ENCODE measurements at places on chromosomes 3 and 15. TPM values are rescaled to one million over a fixed set of nuclear protein-coding genes. Genes with fewer than 3 reads are reported as not detected.

GRCh38 chr15:95698951-95699350 is 631.5 kb upstream of the NR2F2 start:
- DNase-seq, result no peak

GRCh38 chr3:141686466-141687291 is 51.4 kb upstream of the RNF7 start:
- peak; percentile 80 for DNase-seq

DNA sequence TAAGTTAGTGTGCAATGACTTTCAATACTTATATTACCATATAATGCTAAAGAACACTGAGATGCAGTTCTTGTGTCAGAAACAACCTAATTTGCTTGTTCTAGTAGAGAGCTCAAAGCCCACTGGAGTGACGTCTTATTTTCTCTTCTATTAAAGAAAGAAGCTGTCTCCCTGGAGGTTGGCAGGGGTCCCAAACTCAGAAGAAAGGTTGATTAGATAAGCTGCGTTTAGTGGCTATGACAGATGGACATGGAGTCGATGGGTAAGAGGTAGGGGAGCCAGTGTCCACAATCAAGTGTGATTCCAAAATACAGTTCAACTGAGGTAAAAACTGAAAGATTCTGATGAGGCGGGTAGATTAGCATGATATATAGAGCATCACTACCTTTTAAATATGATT is 363.6 kb downstream of the NLGN1 start:
- DNase-seq, result no peak

GRCh38 chr3:112979244-112979832 is 4.4 kb upstream of the CD200R1 start:
- DNase-seq, result no peak

- no peak for DNase-seq
Measured at GRCh38 chr3:37862903-37863815, 1.5 kb downstream of the CTDSPL start.

DNA sequence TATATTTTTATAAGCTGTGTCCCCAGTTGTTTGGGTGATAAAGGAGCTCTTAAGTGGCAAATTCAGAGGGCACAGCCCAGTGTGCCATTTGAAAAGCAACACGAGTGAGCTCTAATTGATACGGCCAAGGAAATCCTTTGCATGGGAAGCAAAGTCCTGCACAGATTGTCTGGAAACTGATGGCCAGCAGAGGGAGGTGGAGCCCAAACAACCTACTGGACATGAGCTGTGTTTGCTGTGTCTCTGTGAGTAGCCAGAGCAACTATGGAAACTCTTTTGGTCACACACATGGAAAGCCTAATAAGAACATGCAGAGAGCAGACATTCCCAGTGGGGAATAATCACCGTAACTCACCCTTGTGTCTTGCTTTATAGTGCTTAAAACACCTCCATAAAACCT is 24.4 kb downstream of the ONECUT1 start:
- DNase-seq, result no peak

- DNase-seq, result no peak
Measured at GRCh38 chr3:171712171-171712938, 97.9 kb downstream of the PLD1 start.

- no peak for DNase-seq
Measured at GRCh38 chr3:52715714-52716305, 9.9 kb downstream of the SPCS1 start.

DNA sequence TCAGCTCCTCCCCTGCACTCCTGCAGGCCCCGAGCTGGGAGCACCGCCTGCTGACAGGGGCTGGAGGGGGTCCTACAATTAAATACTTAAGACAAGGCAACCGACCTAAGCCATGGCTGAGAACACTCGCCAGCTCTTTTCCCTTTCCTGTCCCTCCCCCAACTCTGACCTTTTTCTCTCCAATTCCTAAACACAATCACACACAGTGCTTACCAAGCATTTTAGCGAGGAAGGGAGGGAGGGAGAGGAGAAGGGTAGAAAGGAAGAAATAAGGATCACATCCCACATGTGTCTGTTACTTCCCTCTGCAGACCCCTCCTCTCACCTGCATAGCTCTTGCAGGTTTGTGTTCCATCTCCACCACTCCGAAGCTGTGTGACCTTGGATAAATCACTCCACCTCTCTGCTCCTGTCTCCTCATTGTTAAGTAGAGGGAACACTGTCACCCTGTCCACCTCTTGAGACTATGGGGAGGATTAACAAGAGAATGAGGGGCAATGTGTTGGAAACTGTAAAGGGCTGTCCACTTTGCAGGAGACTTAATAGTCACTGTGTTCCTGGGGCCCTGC is 63.6 kb downstream of the CYP11A1 start:
- no peak for DNase-seq

DNA sequence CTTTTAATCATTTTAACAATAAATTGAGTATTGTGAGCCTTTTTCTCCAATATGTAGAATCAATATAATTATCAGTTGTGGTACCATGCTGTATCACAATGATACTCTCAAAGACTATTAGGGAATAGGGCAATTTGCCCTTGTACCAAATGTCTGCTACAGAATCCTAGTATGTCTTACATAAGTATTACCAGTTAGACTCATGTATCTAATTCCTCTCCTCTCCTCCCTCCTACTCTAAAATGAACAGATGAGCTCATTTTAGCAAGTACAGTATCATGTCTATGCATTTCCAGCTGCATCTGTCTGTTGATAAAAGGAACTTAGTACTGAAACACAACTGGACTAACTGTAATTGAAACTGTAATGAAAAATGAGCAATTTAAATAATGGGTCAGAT is 124.3 kb upstream of the ATP11B start:
- DNase-seq, result no peak

DNA sequence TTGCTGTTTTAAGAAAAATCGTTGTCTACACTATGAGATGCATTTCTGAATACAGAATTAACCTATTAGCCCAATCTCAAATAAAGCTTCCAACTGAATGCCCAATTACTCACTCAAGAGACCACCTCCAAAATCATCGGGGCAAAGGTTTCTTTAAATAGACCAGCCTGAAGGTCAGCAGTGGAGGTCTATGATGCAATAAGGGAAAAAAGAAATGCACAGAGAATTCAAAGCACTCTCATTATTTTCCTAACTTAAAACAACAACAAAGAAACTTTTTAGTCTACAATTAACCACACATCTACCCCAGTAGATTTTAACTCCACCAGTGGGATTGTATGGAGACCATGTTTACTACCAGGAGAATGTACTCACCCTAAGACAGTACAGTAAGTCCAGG is 657.7 kb upstream of the CCDC54 start:
- DNase-seq, result no peak

DNA sequence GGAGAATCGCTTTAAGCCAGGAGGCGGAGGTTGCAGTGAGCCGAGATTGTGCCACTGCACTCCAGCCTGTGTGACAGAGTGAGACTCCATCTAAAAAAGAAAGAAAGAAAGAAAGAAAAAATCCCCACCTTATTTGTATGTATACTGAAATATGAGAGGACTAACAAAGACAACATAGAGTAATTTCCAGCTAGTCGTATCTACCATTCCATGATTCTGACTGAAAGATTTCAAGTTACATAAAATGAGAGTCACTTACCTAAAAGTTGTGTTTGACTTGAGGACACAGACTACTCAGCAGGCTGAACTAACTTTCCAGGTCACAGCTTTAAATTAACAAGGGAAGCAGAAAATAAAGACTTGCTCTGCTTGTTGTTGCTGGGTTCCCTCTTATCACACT is 18.8 kb upstream of the PRKCI start:
- no peak for DNase-seq

GRCh38 chr3:149356630-149357029 is 20.8 kb downstream of the TM4SF1 start:
- no peak for DNase-seq

GRCh38 chr3:174158674-174159073 is 700.5 kb upstream of the NAALADL2 start:
- no peak for DNase-seq

GRCh38 chr15:74528876-74529275 is 12.1 kb upstream of the ARID3B start:
- DNase-seq, result no peak

DNA sequence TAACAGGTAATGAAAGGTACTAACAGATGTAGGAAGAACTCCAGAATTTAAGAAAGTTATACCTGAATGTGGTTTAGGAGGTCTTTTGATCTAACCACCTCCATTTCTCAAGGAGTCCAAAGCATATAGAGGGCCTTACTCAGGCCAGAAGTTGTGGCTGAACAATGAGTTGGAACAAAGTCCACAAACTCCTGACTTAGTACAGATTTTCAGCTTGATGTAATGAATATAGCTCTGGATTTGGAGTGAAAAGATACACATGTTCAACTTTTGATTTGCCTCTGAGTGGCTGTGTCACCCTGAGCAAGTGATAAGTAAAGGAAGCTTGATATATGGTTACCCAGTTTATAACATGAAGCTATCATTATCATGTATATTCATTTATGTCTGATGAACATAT is 390.1 kb downstream of the LPP start:
- no peak for DNase-seq

DNA sequence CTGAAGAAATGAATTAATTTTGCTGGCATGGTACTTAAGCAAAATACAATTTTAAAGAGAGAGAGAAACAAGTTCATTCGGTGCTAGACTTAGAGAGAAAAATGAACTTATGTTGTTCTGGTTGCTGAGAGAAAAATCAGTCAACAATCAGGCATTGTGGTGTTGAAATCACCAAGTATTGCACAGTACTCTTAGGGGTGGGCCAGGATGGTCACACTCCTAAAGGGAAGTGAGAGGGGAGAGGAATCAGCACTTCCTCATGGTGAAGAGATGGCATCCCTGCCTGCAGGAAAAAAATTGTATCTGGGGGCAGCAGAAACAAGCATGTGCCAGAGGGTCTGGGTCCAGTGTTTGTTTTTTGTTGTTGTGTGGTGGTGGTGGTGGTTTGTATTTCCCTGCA is 7.0 kb upstream of the DMXL2 start:
- DNase-seq, result peak; percentile 22

GRCh38 chr3:76664816-76665215 is 375.1 kb upstream of the ROBO2 start:
- DNase-seq, result no peak

- no peak for DNase-seq
Measured at GRCh38 chr15:55383687-55384086, 24.5 kb downstream of the CCPG1 start.

- DNase-seq, result peak; percentile 41
Measured at GRCh38 chr3:52091586-52092270, 35.4 kb upstream of the DUSP7 start.

- no peak for DNase-seq
Measured at GRCh38 chr15:35725353-35725752, 179.4 kb upstream of the DPH6 start.

- no peak for DNase-seq
Measured at GRCh38 chr3:166388321-166388720, 551.1 kb upstream of the BCHE start.

DNA sequence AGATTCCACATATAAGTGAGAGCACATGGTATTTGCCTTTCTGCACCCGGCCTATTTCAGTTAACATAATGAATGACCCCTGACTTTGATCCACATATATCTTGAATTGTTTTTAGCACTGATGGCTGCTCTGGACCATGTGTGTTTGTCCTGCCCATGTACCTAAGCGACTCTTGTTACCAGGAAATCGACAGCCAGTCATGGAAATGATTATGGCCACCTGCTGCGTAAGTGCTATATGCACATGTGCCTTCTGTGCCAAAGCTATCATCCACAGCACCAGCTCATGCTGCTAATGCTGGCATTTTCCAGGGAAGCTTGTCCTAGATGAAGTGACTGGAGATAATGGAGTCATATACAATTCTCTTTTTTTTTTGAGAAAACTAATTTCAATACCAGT is 103.7 kb downstream of the PEX5L start:
- DNase-seq, result no peak

DNA sequence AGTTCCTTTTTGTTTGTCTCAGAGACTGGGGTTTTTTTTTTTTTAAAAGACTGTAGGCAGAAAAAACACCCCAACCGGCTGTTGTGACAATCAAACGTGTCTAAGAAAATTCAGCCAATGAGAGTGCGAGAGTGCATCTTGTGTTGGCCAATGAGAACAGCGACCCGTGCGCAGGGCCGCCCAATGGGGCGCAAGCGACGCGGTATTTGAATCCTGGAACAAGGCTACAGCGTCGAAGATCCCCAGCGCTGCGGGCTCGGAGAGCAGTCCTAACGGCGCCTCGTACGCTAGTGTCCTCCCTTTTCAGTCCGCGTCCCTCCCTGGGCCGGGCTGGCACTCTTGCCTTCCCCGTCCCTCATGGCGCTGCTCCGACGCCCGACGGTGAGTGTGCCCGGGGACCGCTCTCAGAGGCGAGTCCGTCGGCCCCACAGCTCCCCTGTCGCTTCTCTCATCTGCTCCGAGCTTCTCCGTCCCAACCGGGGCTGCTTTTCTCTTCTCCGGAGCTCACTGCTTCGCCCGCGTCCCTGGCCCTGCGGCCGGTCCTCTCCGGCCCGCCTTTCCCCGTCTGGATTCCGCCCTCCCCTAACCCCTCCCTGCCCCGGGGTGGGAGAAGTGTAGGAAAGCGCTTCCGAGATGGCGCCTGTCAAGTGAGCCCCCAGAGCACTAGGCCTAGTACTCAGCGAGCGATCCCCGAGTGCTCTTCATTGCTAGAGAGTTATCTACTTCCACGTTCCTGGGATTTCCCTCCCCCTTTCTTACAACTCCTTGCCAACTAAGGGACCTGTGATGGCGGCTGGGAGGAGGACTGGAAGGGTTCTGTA is at the start of gene CCNB2:
Gene CCNB2 (plus strand): TSS at position 235 of the 821 bp plus-strand sequence. CDS start 123 bp downstream, at position 358.
- peak; percentile 89 for DNase-seq

CYP11A1 gene
- 0.87 TPM for total RNA-seq

AGBL1 gene
- total RNA-seq, result not detected

SLC22A13 gene
- 0.09 TPM for total RNA-seq

PDZRN3 gene
- 83.1 TPM for total RNA-seq

LSMEM2 gene
- total RNA-seq, result 15.9 TPM

FAM107A gene
- 62.5 TPM for total RNA-seq

MAP2K5 gene
- 19.1 TPM for total RNA-seq

GPR87 gene
- not detected for total RNA-seq

FSD2 gene
- 140 TPM for total RNA-seq

ZIC1 gene
- total RNA-seq, result not detected

GOLGA6L10 gene
- total RNA-seq, result 0.42 TPM

GOLGA8A gene
- total RNA-seq, result 14.8 TPM

MESP2 gene
- not detected for total RNA-seq

ESYT3 gene
- total RNA-seq, result 0.92 TPM

SYNPR gene
- not detected for total RNA-seq

ZMYND10 gene
- not detected for total RNA-seq

IGSF10 gene
- total RNA-seq, result 0.69 TPM

AGTR1 gene
- total RNA-seq, result 3.8 TPM

PLSCR5 gene
- not detected for total RNA-seq

CYP1A2 gene
- not detected for total RNA-seq
